Hematopoietic multipotent progenitor cell treated with erythropoietin and hydrocortisone succinate and interleukin-3 and kit ligand, for 4 days (in vitro differentiated cells): ENCODE measurements at places on chromosomes 6 and 20.

DNA sequence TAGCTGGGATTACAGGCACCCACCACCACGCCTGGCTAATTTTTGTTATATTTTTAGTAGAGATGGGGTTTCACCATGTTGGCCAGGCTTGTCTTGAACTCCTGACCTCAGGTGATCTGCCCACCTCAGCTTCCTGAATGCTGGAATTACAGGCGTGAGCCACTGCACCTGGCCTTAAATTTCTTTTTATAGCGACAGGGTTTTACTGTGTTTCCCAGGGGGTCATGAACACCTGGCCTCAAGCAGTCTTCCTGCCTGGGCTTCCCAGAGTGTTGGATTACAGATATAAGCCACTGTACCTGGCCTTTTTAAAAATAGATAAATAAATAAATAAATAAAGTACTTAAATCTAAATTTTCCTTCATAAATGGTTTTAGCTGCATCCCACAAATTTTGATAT, 57.5 kb downstream of the LIN28B start:
- no peak for DNase-seq

DNA sequence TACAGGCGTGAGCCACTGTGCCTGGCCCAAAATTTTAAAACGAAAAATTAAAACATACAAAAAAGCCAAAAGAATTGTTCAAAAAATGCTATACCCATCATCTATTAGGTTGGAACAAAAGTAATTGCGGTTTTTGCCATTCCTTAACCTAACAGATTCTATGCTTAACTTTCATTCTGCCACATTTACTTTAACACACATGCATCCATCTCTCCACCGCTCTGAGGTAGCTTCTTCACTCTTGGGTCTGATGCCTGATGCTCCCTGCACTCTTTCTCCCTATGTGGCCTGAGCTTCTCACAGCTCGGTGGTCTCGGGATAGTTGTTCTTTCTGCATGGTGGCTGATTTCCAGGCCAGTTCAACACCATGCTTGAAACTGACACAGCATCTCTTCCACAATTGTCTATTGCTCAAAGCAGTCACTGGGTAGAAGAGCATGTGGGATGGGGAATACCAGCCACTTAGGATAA, 4.7 kb upstream of the MANBAL start:
- no peak for DNase-seq

DNA sequence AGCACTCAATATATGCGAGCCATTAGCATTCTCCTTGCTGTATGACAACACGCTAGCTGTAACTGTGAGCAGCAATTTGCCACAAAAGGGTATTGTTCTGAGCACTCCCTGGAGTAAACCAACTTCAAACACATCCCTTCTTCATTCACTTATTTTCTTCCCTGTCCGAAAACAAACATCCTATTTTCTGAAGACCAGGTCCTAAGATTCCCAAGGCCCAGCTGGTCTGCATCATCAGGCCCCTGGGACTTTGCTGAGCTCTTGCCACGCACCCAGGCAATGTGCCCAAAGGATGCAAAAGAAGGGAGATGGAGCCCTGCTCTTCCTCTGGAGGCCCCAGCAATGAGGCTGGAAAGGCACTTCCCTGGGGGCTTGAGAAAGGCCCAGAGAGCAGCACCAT, 118.1 kb downstream of the PREX1 start:
- no peak for DNase-seq

GRCh38 chr20:61691978-61692377, 373.7 kb downstream of the TAF4 start:
- DNase-seq, result no peak

DNA sequence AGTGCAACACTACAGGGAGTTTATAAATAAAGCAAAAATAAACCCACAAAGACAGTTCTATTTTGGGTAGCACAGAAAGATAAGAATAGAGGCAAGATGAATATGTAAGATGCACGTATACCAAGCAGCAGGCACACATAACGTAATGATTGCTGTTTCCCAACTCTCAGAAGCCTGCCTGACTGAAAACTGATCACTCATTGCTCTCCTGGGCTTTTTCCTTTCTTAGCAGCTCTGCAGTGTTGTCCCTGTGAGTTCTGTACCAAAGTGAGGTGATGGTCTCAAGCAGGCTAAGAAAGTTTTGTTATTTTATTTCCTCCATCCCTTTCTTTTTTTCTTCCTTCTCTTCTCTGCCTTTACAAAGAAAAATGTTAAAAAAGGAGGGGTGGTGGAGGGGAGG, 522.0 kb upstream of the MAN1A1 start:
- no peak for DNase-seq

GRCh38 chr20:20499439-20499838, 131.5 kb downstream of the INSM1 start:
- no peak for DNase-seq

DNA sequence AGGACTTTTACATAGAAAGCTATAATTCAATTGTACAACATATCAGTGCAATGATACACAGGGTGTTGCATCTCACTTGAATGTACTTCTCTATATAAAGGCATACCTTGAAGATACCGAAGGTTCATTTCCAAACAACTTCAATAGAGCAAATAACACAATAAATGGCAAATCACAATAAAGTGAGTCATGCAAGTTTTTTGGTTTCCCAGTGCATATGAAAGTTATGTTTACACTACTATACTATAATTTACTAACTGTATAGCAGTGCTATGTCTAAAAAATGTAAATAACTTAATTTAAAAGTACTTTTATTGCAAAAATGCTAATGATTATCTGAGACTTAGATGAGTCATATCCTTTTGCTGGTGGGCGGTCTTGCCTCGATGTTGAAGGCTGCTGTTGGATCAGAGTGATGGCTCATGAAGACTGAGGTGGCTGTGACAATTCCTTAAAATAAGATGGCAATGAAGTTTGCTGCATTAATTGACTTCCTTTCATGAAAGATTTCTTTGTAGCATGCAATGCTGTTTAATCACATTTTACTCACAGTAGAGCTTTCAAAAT, 188.8 kb downstream of the TASP1 start:
- no peak for DNase-seq

DNA sequence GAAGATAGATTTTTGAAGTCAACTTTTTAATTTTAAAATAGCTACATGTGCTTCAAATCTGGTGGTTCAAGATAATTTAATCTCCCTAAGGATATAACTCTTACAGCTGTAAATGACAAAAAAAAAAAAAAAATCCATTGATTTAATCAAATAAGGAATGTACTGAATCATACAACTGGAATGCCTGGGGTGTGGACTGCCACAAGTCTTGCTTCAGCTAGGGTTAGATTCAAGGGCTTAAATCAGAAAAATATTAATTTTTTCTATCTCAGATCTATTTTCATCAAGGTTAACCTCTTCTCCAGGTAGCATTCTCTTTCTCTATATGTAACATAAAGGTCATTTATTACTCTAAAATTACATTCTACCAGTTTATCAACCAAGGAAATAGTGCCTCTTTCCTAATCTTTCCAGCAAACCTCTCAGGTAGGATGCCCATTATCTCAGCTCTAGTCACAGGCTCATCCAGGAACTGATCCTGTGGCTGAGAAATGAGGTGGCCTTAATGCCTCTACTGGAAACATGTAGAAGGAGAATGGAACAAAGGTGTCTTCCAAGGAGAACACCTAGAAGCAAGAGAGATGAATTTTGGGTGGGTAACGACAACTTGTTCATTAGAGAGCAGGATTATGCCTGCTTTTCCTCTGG, 466.9 kb downstream of the CBLN4 start:
- no peak for DNase-seq

DNA sequence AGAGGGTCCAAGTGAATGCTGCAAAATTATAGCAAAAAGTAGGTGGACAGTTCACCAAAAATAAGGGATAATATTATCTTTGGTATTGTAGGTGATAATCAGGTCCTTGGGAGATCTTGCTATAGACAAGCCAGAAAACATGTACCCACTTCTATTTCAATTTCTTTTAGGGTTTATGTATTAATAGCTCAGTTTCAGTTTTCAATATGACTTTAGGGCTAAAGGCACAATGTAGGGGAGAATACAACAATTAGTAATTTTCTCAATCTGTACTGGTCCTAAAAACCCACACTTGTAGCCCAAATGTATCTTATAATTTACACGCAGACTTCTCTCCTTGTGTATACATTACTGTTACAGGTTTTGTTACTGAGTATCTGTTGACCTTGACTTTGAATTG, 307.0 kb upstream of the ID4 start:
- DNase-seq, result no peak

DNA sequence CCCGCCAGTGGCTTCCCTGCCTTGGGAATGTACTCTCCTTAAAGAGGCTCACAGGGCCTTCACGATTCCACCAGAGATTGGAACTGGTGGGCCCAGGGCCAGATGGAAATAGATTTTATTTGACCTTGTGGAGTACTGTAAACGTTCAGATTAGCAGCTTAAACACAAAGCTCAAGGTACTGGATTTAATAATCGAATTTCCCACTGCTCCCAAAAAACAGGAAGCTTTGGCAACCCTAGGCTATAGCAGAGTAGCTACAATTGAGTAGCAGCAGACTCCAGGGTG, 7.3 kb downstream of the SDCBP2 start:
- no peak for DNase-seq

- DNase-seq, result peak; percentile 74
These were observed 39.8 kb upstream of the TAGAP start for GRCh38 chr6:159084493-159085091.

DNA sequence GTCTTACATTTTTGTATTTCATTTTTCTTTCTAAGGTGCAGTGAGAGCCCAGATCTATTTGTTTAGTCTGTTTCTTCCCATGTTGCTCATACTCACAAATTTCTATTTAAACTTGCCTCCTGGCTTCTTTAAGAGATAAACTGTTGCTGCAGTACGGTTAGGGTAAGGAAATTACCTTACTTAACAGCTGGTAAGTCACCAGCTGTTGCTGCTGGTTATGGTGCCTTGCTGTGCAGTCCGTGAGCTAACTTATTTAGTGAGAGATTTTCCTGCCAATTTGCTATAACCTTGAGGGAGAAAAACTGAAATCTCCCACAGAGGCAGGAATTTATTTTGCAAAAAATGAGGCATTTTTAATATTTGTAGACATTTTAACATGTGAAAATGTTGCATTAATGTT, 261.0 kb downstream of the UST start:
- DNase-seq, result no peak

DNA sequence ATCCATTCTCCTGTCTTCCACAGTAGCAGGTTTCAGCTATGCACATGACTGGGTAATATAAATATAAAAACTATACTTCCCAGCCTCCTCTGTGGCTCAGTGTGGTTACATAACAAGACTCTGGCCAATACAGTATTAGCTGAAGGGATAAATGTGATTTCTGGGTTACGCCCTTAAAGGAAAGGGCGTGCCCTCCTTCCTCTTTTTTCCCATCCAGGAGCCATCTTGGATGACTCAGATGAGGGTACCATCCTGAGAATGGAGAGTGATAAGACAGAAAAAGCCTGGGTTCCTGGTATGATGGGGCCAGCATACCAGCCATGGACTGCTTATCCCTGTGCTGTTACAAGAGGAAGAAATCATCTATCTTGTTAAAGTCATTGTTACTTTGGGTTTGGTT, 123.3 kb downstream of the NFATC2 start:
- DNase-seq, result peak; percentile 73

- no peak for DNase-seq
These were observed 45.0 kb downstream of the RNF144B start for GRCh38 chr6:18432180-18432579.

GRCh38 chr20:52959125-52959524, 13.0 kb upstream of the TSHZ2 start:
- DNase-seq, result no peak

DNA sequence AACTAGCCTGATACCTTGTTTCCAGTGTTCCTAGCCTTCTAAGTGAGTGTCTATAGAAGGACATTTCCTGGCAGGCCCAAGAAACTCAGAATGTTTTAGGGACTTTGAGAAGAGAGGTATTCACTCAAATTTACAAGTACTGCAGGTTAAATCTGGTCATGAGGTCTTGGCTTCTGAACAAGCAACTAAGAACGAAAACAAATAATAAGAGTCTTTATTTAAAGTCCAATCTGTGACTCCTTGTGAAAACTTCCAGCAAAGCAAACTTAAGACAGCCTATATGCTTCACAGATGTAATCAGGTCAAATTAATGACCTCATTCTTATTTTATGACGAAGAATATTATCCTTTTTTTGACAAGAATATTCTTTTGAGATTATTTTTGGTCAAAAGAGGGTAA, 79.4 kb upstream of the PRSS16 start:
- DNase-seq, result no peak

GRCh38 chr6:42287756-42288155, 70.1 kb upstream of the MRPS10 start:
- DNase-seq, result no peak

GRCh38 chr6:167951781-167952511, 45.5 kb upstream of the KIF25 start:
- no peak for DNase-seq

- DNase-seq, result peak; percentile 74
These were observed 158.1 kb upstream of the ZNF184 start for GRCh38 chr6:27630727-27631608.

DNA sequence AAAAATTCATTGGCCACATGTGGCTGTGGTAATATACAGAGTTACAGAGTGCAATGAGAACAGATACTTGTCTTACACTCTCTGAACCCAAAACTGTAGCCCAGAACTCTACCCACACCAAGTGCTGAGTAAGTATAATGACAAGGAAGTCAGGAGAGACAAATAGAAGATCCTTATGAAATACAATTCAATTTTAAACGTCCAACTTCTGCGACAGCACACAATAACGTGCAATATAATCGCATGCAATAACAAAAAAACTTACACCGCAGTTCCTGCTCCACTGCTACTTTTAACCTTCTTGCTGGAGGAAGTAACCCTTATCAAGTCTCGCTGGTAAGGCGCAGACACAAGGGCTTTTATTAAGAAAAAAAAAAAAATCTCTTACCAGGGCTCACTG, 881 bp downstream of the SFT2D1 start:
- DNase-seq, result peak; percentile 82

DNA sequence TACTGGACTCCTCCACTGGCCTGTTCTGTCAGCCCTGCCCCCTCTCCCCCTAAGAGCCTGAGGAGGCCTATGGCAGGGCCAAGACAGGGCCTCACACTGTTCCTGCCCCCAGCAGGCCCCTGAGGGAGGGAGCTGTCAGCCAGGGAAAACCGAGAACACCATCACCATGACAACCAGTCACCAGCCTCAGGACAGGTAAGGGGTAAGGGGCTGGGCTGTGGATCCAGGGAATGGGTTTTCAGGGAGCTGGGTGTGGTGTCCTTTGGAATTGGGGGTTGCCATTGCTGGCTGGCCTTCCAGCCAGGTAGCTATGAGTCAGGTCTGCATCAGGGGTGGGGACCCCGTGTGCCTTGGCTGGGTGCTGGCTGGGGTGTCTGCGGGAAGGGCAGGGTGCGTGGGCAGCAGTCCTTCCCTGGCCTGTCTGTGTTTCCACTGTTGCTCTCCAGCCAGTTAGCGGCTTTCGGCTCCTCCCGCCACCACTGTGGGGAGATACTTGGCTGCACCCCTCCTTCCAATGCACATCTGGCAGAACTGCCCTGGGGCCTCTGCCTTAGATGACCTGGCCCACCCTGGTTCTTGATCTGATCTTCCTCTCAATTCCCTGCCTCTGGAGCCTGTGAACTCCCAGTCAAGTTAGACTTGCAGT, 3.9 kb downstream of the SLC29A1 start:
- DNase-seq, result no peak

- peak; percentile 96 for DNase-seq
These were observed at the start of gene SRXN1 for GRCh38 chr20:653110-653589. SRXN1 (minus strand) TSS chr20:653200; CDS start chr20:653185, 15 bp downstream.
